ENCODE measurements at places on chromosomes 7 and 10.
A peak's percentile ranks its signal among the peaks of the same experiment; 100 is the strongest.

GRCh38 chr10:57249615-57250281, 888.7 kb upstream of the ZWINT start:
- no peak for DNase-seq
- no peaks in the 10 kb centered on the region for H3K4me1 ChIP-seq
- H3K36me3 ChIP-seq, result no peaks in the 10 kb centered on the region
- no peaks in the 10 kb centered on the region for H3K27me3 ChIP-seq
- no peak overlapping the region for H3K27ac ChIP-seq

DNA sequence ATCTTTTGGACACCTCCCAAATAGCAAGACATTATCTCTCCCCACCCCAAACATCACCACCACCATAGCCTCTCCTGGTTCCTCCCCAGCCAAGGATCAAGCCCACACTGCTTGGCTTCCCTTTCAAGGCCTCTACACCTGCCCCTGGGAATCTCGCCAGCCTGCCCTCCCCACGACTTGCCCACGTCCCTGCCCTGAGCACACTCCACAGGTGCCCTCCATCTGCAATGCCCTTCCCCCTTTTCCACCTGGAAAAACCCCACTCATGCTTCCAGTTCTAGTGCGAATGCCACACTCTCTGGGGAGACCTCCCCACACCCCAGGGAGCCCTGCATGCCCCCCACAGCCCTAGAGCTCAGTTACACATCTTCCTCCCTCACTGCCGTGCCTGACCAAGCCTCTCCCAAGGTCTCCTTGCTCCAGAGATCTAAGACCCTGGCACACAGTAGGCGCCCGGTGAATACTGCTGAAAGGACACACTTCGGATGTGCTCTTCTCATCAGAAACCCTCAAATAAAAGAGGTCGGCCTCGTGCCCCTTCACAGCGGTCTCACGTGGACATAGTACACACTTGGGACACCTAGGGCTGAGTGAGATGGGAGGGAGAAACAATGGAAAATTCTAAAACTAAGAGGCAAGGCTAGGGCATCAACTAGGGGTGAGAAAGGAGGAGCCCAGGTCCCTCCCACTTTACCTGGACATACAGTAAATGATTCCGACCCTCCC, 91.4 kb downstream of the DLG5 start:
- no peaks in the 10 kb centered on the region for H3K27me3 ChIP-seq
- H3K4me3 ChIP-seq, result no peak overlapping the region
- peaks cover 12% of the 10 kb centered on the region for H3K36me3 ChIP-seq
- DNase-seq, result no peak

DNA sequence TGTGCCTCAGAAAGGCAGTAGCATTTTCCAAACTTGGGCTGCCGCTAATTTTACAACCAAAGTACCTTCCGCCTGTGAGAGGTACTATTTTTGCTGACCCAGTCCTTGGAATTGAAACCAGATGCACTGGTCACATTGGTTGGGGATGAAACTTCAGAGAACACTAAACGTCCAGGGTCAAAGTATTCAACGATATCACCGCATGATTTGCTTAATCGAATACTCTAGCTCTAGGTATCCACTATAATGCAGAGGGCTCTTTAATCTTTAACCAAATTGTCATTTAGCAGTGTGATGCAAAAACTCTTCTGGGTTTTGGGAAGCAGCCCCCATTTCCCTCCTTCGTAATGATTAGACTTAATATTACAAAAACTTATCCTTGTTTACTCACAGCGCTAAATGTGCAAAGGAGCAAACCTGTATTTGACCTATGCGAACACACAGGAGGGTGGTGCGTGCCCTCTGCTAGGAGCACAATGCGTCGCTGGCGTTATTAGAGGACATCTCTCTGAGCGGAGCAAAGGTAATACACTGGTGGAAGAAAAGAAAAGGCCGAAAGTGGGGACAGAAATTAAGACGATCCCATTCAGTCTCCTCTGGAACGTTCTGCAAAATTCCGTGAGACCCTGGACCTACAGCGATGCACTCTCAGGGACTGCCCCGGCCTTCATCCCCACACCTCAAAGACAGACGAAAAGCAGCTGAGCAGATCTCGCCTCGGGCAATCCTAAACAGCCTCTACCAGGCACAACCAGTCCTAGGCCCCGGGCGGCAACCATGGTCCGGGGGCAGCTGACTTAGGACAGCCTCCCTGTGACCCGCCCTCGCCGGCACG, 916 bp upstream of the EEPD1 start:
- peaks cover 10% of the 10 kb centered on the region for H3K4me1 ChIP-seq
- peaks cover 2% of the 10 kb centered on the region for H3K36me3 ChIP-seq
- no peaks in the 10 kb centered on the region for H3K27me3 ChIP-seq
- H3K27ac ChIP-seq, result peak overlapping the region; percentile 2
- no peak for DNase-seq

GRCh38 chr10:48574322-48574796, 30.5 kb downstream of the ARHGAP22 start:
- no peak overlapping the region for H3K4me3 ChIP-seq
- no peaks in the 10 kb centered on the region for H3K36me3 ChIP-seq
- H3K4me1 ChIP-seq, result no peaks in the 10 kb centered on the region
- H3K27me3 ChIP-seq, result peaks cover 41% of the 10 kb centered on the region

DNA sequence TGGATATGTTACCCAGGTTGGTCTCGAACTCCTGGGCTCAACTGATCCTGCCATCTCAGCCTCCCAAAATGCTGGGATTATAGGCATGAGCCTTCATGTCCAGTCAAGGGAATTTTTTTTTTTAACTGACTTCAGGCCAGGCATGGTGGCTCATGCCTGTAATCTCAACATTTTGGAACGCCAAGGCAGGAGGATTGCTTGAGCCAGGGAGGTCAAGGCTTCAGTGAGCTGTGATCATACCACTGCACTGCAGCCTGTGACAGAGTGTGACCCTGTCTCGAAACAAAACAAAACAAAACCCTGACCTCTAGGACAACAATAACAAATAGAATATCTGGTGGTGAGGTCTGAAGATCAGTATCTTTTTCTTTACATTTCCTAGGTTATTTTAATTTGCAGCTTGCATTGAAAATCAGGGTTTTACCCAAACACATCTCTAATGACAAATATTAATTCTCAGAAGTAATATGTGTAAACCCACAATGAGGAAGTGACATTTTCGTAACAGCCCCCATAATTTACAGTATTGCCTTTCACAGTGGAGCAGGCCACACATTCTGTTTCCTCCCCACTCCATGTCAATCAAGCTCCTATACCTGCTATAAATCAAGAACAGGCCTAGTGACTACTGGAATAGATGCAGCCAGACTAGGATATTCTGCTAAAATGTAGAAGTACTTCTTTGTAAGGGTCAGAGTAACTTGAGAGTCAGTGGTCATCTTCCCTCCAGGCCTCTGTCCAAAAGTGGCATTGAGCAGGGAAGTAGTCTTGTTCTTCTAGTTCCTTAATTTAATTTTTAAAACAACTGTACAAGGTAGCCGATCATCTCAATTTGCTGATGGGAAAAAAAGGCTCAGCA, 43.3 kb upstream of the ECHDC3 start:
- H3K27me3 ChIP-seq, result peaks cover 5% of the 10 kb centered on the region
- no peak overlapping the region for H3K27ac ChIP-seq
- H3K36me3 ChIP-seq, result peaks cover 2% of the 10 kb centered on the region
- H3K4me3 ChIP-seq, result no peak overlapping the region
- no peaks in the 10 kb centered on the region for H3K4me1 ChIP-seq

GRCh38 chr10:92873029-92873428, 24.7 kb downstream of the EXOC6 start:
- peaks cover 49% of the 10 kb centered on the region for H3K4me1 ChIP-seq
- no peaks in the 10 kb centered on the region for H3K36me3 ChIP-seq
- no peak overlapping the region for H3K4me3 ChIP-seq
- no peak for DNase-seq
- no peak overlapping the region for H3K27ac ChIP-seq
- H3K27me3 ChIP-seq, result no peaks in the 10 kb centered on the region

- DNase-seq, result no peak
- H3K27me3 ChIP-seq, result no peaks in the 10 kb centered on the region
- H3K4me1 ChIP-seq, result peaks cover 7% of the 10 kb centered on the region
- peaks cover 3% of the 10 kb centered on the region for H3K36me3 ChIP-seq
Measured at GRCh38 chr10:4162571-4163286, 377.7 kb upstream of the KLF6 start.

DNA sequence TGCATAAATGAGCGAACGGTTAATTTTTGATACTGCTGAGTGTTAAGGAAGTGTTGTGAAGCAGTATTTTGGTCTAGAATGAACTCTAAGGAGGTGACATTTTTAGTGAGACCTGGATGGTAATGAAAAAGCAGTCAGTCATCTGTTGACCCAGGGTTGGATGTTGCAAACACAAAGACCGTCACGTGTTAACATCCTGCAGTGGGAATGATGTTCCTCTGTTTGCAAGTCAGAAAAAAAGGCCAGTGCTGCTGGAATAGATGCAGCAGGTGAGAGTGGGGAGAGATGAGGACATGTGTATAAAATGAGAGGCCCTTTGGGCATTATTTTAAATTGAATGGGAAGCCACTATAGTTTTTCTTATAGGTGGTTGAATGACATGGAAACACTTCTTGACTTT, 39.3 kb downstream of the INSYN2A start:
- H3K27ac ChIP-seq, result no peak overlapping the region
- peaks cover 9% of the 10 kb centered on the region for H3K27me3 ChIP-seq
- no peaks in the 10 kb centered on the region for H3K4me1 ChIP-seq

- no peak overlapping the region for H3K4me3 ChIP-seq
- peaks cover 54% of the 10 kb centered on the region for H3K4me1 ChIP-seq
- no peaks in the 10 kb centered on the region for H3K27me3 ChIP-seq
- peaks cover 1% of the 10 kb centered on the region for H3K36me3 ChIP-seq
- no peak overlapping the region for H3K27ac ChIP-seq
Measured at GRCh38 chr7:127745445-127745844, 93.5 kb downstream of the SND1 start.

DNA sequence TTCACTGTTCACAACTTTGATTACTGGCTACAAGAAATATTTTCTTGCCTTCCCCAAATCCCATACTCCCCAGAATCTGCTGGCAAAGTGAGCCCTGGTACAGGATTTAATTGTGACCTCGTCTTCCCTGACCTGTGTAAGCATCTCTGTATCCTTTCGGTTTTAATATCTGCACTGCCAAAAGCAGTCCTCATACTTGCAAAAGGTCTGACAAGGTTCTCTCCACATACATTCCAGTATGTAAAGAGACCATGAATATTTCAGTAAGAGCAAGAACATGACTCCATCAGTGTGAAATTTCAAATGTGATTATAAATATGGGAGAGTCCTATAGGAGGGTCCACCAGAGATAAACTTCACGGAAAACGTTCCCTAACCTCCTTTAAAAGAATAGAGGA, 134.0 kb upstream of the TCF7L2 start:
- no peak overlapping the region for H3K27ac ChIP-seq
- no peaks in the 10 kb centered on the region for H3K4me1 ChIP-seq
- H3K27me3 ChIP-seq, result no peaks in the 10 kb centered on the region
- DNase-seq, result no peak
- peaks cover 13% of the 10 kb centered on the region for H3K36me3 ChIP-seq

DNA sequence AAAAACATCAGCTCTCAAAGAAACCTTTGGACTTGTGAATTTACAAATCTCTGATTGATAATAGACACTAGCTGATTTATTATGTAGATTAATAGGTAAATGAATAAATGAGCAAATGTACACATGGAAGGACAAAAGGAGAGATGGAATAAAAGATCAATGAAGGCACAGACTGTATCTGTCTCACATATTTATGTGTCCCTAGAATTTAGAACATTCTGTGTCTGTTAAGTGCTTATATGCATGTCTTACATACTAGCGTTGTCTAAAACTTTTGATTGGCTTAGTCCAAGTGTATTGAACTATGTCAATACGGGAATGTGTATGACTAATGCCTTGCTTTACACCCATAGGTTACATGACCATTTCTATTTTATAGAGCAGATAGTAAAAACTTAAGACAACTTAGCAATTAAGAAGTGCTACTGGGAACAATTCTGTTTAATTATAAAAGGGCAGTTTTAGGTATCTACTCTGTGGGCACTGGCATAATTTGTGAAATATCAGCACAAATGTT, 140.3 kb downstream of the PLXDC2 start:
- H3K4me3 ChIP-seq, result no peak overlapping the region
- H3K27me3 ChIP-seq, result no peaks in the 10 kb centered on the region
- H3K36me3 ChIP-seq, result no peaks in the 10 kb centered on the region
- no peak for DNase-seq
- H3K27ac ChIP-seq, result no peak overlapping the region

DNA sequence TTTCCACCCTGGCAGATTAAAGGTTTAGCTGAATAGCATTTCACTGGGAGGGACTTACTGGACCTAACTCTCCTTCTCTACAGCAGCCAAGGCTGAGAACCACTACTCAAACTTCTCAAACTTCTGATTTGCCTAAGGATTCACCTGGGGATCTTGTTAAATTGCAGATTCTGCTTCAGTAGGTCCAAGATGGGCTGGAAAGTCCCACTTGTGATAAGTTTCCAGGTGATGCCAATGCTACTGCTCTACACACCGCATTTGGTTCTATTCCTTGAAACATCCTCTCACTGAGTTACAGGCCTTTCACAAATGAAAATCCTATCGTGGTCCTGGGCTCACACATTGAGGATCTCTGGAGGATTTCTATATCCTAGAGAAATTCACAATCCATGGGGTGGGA, 147.9 kb downstream of the CHCHD3 start:
- H3K27me3 ChIP-seq, result no peaks in the 10 kb centered on the region
- H3K4me3 ChIP-seq, result no peak overlapping the region
- peaks cover 4% of the 10 kb centered on the region for H3K36me3 ChIP-seq
- DNase-seq, result no peak

DNA sequence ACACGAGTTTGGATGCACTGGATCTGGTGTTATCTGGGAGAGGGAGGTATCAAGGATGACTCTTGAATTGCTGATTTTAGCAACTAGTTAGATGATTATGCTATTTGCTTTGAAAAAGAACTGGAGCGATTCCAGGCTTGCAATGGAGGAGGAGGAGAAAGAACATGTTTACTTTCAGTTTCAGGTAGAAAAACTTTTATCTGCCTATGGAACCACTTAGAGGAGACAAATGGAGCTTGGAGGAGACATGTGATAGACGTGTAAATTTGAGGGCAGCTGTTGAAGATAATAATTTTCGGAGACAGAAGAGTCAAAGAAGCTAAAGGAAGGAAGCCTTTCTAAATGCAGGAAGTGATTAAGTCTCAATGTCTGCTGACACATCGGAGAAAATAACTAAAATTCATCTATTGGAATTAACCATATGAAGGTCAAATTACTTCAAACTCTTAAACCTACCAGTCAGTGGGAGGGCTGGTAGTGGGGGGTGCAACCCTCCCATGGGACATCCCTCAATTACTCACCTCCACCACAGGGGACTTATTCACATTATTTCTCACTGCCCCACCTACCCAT, 56.4 kb upstream of the GNAI1 start:
- no peaks in the 10 kb centered on the region for H3K27me3 ChIP-seq
- no peak for DNase-seq
- H3K27ac ChIP-seq, result no peak overlapping the region
- H3K36me3 ChIP-seq, result no peaks in the 10 kb centered on the region
- peak overlapping the region; percentile 4 for H3K4me3 ChIP-seq

- no peaks in the 10 kb centered on the region for H3K36me3 ChIP-seq
- no peak overlapping the region for H3K27ac ChIP-seq
- no peak for DNase-seq
- H3K4me3 ChIP-seq, result no peak overlapping the region
- H3K4me1 ChIP-seq, result no peaks in the 10 kb centered on the region
Measured at GRCh38 chr10:124505279-124505678, 43.7 kb downstream of the LHPP start.

GRCh38 chr10:99534939-99535763, 2.4 kb downstream of the NKX2-3 start:
- peaks cover 12% of the 10 kb centered on the region for H3K4me1 ChIP-seq
- peak overlapping the region; percentile 48 for H3K4me3 ChIP-seq
- peaks cover 92% of the 10 kb centered on the region for H3K27me3 ChIP-seq
- H3K27ac ChIP-seq, result no peak overlapping the region

- H3K4me1 ChIP-seq, result no peaks in the 10 kb centered on the region
- no peak for DNase-seq
- no peak overlapping the region for H3K4me3 ChIP-seq
- no peak overlapping the region for H3K27ac ChIP-seq
- no peaks in the 10 kb centered on the region for H3K36me3 ChIP-seq
Measured at GRCh38 chr10:49225218-49225876, 37.2 kb upstream of the TMEM273 start.

Measured in central memory CD8-positive, alpha-beta T cell (primary cell).